ENCODE measurements at places on chromosomes 2 and 18. TPM values are rescaled to one million over a fixed set of nuclear protein-coding genes. Genes with fewer than 3 reads are reported as not detected.

Gene IL1RL2
- polyA plus RNA-seq = not detected

DNA sequence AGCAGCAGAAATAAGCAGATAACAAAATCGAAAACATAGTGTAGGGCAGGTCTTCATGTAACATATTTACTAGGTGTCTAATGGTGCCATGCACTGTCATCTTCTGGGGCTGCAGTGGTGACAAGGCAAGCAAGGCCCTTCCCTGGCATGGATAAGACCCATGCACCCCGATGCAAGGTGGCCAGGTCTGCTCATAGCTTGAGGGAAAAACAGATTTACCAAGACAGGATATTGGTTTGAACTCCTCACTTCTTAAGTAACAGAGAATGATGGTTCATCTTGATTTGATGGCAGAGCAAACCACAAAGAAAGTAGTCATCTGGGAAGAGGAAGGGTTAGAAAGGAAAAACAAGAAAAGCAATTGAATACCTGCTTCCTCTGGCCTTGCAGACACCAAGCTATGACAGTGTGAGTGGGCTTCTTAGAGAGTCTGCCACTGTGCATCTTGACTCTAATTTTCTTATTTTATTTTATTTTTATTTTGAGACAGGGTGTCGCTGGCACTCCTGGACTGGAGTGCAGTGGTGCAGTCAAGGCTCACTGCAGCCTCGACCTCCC lies 35.8 kb upstream of the EML6 start:
- DNase-seq = no peak

Gene PARD3B
- polyA plus RNA-seq = 0.68 TPM

- DNase-seq = no peak
Observed at GRCh38 chr2:82165377-82165776, 1860.8 kb upstream of the LRRTM1 start.

GRCh38 chr2:165791421-165792103 lies 2.5 kb downstream of the GALNT3 start:
- no peak for DNase-seq

Gene ITGAV
- 0.36 TPM for polyA plus RNA-seq

Gene MAP3K19
- polyA plus RNA-seq = not detected

DNA sequence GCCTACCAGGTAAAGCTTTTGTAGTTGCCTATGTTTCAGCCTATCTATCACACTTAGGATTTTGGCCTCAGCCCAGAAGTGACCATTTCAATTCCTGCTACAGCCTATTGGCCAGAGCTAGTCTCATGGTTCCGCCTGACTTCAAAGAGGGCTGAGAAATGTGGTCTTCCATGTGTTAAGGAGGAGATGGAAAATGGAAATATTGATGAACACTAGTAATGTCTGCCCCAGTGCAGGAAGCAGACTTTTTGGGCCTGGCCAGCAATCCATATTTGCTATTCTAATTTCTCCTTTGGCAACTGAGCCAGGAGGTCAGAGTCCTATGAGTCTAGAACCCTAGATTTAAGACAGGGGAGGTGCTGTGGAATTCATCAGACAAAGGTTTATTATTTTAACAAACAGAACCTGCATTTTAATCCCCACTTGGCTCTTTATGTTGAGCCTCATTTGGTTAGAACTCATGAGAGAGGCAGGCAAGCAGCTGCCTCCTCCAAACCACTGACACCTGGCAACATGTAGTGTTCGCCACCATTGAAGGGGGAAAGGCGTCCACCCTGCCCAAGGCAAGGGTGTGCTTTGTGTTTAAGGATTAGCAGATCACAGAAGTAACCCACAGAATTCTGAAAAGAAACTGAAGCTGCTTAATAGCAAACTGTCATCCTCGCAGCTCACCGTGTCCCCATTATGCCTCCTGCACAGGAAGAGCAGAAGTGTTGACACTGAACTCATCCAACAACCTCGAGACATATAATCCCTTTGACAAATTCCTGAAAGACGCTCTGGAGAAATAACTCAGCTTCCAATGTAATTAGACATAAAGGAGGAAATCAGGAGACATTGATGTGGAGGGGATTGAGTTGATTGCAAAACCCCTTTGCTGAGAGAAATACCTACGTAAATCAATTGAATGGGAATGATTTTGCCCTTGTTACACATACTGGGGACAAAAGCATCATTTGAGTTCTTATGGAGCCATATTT lies 47.7 kb upstream of the SCG2 start:
- no peak for DNase-seq

DNA sequence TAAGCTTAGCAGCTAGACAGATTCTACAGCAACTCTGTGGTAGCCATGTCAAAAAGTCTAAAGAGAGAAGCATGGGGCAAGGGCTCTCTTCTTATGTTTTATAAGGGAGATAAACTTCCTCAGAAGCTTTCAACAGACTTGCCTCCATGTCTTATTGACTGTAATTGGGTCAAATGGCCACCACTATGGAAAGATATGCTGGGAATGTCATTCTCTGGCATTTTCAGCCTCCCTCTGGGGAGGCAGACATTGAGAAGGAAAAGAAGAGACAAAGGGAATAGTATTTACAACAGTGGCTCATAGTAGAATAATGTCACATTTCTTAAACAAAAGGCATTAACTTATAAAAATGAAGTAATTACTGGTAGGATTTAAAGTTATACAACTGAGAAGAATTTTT lies 1964.5 kb upstream of the PIK3C3 start:
- DNase-seq = no peak

All from CD4-positive, CD25-positive, alpha-beta regulatory T cell (primary cell).